ENCODE measurements at places on chromosomes 11 and 22.

DNA sequence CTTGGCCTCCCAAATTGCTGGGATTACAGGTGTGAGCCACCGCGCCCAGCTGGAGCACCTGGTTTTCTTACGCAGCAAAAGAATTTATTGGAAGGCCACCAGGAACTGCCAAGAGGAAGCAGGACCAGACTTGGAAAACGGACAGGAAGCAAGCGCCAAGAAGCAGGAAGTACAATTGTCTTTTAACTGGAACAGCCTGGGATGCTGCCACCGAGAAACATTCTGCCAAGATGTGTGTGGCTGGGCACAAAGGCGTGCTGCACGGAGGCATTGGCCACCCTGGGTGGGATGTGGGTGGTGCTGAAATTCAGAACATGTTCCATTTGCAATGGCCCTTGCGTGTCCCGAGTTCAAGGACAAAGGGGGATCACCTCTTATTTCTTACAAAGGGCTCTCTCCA, 15.4 kb downstream of the SLC3A2 start:
- DNase-seq, result no peak

GRCh38 chr11:19508165-19508564, 204.5 kb upstream of the NAV2 start:
- no peak for DNase-seq

- DNase-seq, result no peak
These were observed 21.8 kb upstream of the DRG1 start for GRCh38 chr22:31377612-31378011.

- no peak for DNase-seq
These were observed 677 bp downstream of the DYNC2H1 start for GRCh38 chr11:103109818-103110388.

GRCh38 chr11:57349491-57350274, 11.5 kb downstream of the P2RX3 start:
- DNase-seq, result peak; percentile 70

- no peak for DNase-seq
These were observed 978 bp downstream of the C11orf87 start for GRCh38 chr11:109422870-109423465.

DNA sequence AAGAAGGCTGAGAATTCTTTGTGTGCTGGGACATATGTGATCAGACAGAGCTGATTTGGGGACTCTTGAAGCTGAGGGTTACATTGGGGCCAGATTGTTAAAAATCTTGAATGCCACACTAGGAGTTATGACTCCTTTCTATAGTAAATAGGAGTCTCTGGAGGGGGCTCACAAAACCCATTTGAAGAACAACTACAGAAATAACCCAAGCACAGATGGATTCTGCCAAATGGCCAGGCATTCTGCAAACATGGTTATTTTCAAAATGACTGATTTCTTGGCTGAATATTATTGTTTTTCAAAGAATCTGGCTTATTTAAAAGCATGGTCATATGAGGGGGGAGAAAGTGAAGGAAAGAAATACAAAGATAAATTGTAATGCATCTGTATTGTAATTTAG, 625.5 kb upstream of the TENM4 start:
- no peak for DNase-seq

Measured in stimulated activated CD4-positive, alpha-beta T cell treated with anti-CD3 and anti-CD28 coated beads, Interleukin-2, amount 100 ng/mL, for 48 hours (primary cell).